ENCODE measurements at places on chromosomes 2 and 18.

- DNase-seq: no peak
Measured at GRCh38 chr2:29349316-29350030, 234.3 kb downstream of the CLIP4 start.

DNA sequence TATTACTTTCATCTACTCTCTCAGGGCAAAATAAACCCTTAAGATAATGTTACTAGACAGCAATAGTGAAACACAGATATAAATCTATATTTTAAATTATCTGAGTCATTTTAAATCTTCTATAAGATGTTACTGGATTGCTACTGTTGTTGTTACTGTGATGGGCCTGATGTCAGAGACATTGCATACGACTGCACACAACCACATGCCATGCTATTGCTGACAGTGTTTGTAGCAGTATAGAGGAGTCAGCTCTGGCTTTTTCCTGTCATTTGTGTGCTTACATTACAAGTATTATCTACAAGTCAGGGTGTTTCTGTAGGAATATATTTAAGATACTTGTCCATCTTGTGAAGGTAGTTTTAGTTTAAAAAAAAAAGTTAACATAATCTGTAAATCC is 63.9 kb downstream of the CCDC148 start:
- no peak for DNase-seq

GRCh38 chr2:217835931-217836891 is 166.6 kb downstream of the TNS1 start:
- DNase-seq: no peak

GRCh38 chr2:69559442-69560146 is 83.9 kb downstream of the AAK1 start:
- DNase-seq: no peak
